ENCODE measurements at places on chromosomes 6 and 20.
A peak's percentile ranks its signal among the peaks of the same experiment; 100 is the strongest.

- peak; percentile 85 for DNase-seq
Measured at GRCh38 chr6:149749594-149750135, at the start of gene PCMT1. Gene PCMT1, plus strand, starts transcription at chr6:149749741. Its CDS starts 161 bp downstream, at chr6:149749902.

DNA sequence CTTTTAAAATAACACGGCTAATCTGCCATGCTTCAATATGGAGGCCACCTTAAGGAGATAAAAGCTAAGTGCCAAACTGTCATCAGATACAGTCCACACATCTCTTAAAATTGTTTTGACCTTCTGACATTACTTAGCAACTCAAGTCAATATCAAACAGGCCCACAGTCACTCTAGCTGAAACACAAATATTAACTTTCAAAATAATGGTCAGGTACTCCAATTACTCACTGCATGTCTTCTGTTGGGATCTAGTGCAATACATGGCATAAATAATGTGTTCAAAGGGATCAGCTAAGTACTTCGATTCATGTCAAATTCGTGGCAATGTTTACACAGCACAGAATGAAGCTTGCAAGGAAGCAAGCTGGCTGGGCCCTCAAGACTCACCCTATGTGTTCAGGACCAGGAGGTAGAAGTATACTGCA, 133.9 kb upstream of the BEND6 start:
- DNase-seq, result no peak

DNA sequence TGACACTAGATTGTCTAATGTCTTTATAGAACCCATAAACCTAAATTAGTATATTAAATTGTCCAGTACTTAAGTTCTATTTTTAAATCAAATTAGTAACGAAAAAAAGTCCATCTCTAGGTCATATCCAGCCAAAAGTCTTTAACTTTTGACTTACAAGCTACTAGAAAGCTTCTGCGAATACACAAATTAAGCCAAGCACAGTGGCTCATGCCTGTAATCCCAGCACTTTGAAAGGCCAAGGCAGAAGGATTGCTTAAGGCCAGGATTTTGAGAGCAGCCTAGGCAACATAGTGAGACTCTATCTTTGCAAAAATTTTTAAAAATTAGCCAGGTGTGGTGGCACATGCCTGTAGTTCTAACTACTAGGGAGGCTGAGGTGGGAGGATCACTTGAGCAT, 420.4 kb upstream of the PLCB4 start:
- no peak for DNase-seq

DNA sequence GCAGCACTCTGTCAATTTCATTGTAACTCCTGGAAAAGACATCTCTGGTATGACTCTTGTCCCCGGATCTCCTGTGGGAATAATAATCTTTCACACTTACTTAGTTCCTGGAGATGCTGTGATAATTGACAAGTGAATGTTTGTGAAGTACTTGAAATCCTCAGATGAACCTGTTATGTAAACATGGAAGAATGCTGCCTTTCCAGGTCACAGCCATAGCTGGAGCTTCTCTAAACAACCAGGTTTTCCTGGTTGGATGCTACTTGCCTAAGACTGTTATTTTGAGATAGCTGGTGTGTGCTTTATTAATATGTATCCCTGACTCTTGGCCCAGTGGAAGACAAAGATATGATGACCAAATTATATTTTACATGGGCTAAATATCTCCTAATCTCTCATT, 228.6 kb downstream of the KCNQ5 start:
- DNase-seq, result no peak

DNA sequence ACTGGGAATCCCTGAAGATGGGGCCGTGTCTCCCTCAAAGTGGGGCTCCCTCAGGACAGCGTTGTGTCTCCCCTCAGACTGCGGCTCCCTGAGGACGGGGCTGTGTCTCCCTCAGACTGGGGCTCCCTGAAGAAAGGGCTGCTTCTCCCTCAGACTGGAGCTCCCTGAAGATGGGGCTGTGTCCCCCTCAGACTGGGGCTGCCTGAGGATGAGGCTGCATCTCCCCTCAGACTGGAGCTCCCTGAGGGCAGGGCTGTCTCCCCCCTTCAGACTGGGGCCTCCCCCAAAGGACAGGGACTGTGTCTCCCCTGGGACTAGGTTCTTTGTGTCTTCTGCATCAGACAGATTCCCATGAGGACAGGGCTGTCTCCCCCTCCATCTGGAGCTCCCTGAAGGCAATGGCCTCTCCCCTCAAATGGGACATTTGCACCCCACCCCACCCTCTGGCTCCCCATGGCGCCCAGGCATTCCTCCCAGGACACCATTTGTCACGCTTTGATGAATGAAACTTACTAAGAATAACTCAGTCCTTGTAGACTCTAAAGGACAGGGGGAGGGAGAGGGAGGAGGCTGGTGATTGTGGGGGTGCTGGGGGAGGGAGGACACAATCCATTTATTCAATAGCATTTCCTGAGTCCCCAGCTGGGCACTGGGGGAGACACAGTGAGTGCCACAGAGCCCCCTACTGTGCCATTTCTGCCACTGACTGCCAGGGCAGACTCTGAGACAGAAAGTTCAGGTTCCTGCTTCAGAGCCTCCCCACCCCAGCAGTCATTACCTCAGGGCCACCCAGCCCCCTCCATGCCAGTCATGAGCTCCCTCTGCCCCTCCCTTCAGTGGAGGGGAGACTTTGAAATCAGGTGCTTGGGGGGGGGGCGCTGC, 122.4 kb downstream of the MRPL14 start:
- DNase-seq, result no peak

DNA sequence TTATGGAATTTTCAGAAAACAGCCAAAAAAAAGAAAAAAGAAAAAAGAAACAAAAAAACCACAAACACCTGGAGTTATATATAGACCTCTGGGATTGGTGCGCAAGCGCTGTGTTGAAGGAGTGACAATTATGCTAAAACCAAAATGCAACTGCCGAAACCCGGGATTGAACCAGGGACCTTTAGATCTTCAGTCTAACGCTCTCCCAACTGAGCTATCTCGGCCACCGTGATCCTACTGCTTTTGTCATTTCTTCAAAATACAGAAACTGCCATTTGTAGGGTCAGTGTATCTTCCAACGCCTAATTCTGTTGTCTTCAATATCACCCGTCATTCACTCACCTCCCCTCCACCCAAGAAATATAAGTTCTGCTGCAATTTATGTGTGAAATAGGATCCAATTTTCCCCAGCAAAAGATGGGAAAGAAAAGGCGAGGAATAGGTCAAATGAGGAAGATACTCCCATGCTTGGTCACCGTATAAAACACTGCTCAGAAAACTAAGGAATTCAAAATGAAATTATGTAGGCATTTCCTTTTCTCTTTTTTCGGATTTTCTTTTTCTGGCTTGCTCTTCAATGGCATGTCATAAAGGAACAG, 116.0 kb downstream of the TRIM27 start:
- DNase-seq, result no peak

- no peak for DNase-seq
Measured at GRCh38 chr6:81981812-81982211, 229.3 kb upstream of the TENT5A start.

GRCh38 chr20:52305858-52306257, 114.3 kb upstream of the ZFP64 start:
- DNase-seq, result no peak

- no peak for DNase-seq
Measured at GRCh38 chr20:22607695-22608094, 23.3 kb upstream of the FOXA2 start.

GRCh38 chr6:30444451-30444742, 44.9 kb upstream of the HLA-E start:
- DNase-seq, result no peak

DNA sequence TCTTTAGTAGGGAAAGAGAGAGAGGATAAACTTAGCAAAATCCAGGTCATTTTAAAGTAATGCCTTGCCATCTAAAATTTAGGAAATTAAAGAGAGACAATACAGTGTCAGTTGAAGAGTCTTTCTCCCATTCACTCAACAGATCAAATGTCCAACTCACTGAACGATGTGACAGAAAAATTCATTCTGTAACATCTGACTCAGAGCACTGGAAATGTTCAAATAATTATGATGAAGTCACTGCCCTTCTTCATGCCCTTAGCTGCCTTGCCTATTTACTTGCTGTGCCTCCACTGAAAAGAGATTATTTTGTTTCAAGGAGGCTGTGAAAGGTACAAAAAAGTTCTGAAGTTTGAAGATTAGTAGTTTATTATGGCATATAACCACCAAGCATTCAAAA, 434.8 kb downstream of the ADGRB3 start:
- no peak for DNase-seq

GRCh38 chr6:44268095-44268628, 2.1 kb upstream of the TMEM151B start:
- DNase-seq, result no peak

- DNase-seq, result no peak
Measured at GRCh38 chr6:146787876-146788508, 189.2 kb downstream of the ADGB start.

DNA sequence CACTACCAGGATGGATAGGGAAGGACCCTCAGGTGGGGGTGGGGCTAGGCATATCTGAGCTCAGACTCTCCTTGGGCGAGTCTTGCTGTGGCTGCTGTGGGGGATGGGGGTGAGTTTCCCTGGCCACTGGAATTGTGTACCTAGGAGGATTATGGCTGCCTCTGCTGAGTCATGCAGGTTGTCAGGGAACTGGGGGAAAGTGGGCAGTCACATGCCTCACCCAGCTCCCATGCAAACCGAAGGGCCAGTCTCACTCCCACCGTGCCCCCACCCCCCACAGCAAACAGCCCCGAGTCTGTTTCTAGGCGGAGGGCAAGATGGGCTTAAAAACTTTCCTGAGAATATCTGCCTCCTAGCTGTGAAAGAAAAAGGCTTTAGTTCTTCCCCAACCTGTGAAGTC, 210.3 kb upstream of the FERMT1 start:
- DNase-seq, result no peak

DNA sequence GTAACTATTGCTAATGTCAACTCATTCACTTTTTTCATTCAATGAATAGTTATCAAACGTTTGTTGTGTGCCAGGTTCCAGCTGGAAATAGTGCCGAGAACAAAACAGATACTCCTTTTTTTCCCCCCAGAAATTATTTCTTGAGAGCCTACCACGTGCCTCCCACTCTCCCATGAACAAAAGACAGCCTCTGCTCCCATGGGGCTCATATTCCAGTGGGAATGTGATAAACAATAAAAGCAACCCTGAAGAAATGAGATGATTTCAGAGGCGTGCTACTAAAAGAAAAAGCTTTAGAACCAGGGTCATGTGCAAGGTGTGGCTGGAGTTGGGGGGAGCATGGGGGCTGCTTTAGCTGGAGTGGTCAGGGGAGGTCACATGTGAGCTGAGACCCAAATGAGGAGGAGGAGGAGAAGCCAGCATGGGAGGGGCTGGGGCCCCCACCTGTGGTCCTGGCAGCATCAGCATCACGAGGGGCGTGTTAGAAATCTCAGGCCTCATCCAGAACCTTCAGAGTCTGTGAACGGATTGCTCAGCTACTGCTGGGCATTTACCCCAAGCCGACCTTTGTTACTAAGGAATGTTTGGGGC, 157.4 kb downstream of the EYA2 start:
- no peak for DNase-seq

- DNase-seq, result no peak
Measured at GRCh38 chr6:89251170-89251569, 34.0 kb upstream of the GABRR1 start.

GRCh38 chr6:145017051-145017450, 718.3 kb downstream of the EPM2A start:
- no peak for DNase-seq

DNA sequence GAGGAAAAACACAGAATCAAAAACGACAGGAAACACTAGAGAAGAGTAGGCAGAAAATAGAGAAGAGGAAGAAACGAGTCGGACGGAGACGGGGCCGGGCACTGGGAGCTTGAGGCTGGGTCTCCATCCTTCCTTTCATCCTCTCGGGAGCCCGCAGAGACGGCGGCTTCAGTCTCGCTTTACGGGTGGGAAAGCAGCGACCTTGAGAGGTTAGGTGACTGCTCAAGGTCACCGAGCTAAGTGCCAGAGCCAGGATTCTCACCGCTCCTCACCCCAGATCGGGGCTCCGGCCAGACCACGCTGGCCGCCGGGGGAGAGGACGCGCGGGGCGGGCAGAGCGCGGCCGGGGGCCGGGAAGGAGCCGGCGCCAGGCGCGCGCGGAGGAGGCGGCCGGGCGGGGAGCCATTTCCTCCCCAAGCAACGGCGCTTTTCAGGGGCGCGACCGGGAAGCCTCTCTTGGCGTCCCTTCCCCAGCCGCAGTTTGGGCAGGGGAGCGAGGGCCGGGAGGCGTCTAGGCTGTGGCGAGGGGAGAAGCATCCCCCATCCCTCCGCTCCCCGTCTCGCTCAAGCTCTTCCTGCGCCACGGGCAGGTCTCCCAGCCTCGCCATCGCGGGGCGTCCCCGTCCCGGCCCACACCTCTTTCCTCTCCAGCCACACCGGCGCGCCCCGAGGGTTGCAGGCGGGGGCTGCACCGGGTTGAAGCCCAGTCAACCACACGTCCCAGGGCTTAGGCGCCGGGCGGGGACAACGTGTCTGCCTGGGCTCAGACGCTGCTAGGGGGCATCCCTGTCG, 24.1 kb upstream of the MAP3K7 start:
- DNase-seq, result no peak

Data from GM04504 (cell line).